ENCODE measurements at places on chromosomes 7 and 10. TPM values are rescaled to one million over a fixed set of nuclear protein-coding genes. Genes with fewer than 3 reads are reported as not detected.
A peak's percentile ranks its signal among the peaks of the same experiment; 100 is the strongest.

The OR2A42 gene
- under 0.01 TPM for total RNA-seq

The PNLIP gene
- not detected for total RNA-seq

The ZNF467 gene
- total RNA-seq, result 3.5 TPM

The AKR1B15 gene
- total RNA-seq, result not detected

The HOXA2 gene
- total RNA-seq, result 0.54 TPM

The MRPS16 gene
- 58.2 TPM for total RNA-seq

- DNase-seq, result no peak
Measured at GRCh38 chr10:97479939-97480338, 18.3 kb downstream of the MMS19 start.

DNA sequence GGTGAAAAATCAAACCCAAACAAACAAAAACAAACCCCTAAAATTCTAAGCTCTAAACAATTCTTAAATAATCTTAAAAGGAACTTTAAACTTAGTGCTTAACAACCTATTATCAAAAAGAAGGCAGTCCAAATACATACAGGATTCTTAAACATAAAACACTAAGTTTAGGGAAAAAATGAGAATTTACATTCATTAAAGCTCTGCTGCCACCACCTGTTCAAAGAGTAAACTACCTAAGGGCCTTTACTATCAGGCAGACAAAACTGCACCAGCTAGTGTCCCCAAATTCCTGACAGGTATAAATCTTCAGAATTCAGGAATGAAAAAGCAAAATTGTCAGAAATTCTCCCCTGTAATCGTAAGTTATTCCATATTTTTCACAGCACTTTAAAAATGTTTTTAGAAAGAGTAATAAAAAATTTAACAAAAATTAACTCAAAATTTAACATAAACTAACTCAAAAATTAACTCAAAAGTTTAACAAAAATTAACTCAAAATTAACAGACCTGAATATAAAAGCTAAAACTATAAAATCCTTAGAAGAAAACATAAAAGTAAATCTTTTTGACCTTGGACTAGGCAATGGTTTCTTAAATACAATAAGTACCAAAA, 55.1 kb downstream of the PDZD8 start:
- DNase-seq, result no peak

DNA sequence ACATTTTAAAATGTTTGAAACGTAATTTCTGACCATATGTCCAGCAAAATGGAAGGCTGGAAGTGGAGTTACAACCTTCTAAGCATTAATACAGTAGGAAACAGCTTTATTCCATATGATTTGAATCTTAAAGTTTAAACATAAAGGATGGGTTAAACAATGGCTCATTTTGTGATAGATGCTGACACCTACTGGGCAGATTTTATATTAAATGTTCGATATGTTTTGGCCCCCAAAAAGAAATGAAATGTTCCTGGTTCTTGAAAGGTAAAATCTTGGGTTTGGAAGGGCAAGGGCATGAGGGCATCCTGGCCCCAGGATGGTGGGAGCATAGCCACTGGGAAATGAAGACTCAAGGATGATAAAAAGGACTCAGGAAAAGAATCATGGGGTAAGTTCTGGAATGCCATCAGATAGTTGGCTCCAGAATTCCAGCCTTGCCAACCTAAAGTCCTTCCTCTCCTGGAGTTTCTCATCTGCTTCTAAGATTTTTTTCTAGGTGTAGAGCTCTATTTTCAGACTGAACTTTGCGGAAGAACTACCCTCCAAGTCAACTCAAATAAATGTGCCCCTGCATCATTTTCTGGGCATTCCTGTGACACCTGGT, 34.6 kb upstream of the SLC35G1 start:
- peak; percentile 9 for DNase-seq

GRCh38 chr10:122165484-122166276, 105.4 kb upstream of the BTBD16 start:
- no peak for DNase-seq

DNA sequence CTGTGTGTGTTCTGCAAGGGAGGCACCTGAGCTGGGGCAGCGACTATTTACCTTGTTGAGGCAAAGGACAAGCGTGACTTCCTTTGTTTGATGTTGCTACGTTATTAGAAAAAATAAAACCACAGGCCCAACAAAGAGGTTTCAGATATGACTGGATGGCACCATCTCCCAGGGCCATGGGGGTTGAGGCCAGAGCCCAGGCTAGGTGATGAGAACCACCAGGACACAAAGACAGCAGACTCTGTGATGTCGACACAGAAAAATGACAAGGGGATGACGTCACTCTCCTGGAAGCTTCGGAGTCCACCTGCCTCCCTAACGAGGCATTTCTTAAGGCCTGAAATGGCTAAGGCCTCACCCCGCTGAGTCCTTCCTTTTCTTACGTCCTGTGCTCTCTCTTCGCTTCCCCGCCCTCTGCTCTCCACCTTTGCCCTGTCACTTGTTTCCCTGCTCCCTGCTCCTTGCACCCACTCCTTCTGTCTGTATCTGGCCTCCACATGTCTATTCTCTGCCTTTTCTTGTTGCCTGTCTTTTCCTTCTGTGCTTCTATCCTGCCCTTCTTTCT, 83.0 kb upstream of the ADRB1 start:
- DNase-seq, result peak; percentile 46

DNA sequence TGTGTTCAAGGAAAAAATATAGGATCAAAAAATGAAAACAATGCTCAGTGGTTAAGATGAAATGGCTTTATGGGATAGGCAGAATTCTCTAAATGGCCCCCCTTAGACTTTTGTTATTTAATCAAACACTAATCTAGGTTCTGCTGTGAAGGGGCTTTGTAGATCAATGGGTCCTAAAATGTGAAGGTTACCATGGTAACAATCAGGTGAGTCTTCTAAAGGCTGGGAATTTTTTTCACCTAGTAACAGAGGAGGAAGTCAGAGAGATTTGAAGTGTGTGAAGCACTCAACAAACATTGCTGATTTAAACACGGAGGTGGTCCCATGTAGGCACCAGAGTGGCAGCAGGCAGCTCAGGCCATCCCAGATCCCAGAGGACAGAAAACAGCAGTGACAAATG, 11.1 kb downstream of the OR2A14 start:
- DNase-seq, result no peak

DNA sequence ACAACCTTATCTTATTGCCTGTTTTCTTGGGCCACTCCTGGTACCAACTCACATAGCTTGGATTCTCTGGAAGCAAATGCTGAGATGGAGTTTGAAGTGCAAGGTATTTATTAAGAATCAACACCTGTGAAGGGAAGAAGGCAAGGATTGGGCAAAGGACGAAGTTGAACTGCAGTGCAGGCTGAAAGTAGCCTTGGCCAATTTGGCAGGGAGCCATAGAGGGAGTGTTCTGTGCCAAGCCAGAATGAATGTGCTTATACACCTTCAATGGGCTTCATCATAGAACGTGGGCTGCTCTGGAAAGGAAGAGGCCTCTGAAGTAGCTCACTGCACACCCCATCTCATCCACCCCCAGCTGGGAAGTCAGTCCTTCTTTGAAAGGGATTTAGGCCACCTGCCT, 79.8 kb upstream of the IFRD1 start:
- no peak for DNase-seq

- DNase-seq, result no peak
Measured at GRCh38 chr7:140981951-140982350, 32.8 kb downstream of the MRPS33 start.

GRCh38 chr7:72080865-72081510, 331.1 kb downstream of the CALN1 start:
- peak; percentile 80 for DNase-seq

GRCh38 chr7:155745737-155746136, 66.5 kb downstream of the SHH start:
- DNase-seq, result no peak
